Stimulated activated CD8-positive, alpha-beta memory T cell treated with anti-CD3 and anti-CD28 coated beads, Interleukin-2, amount 100 ng/mL, for 48 hours (primary cell): ENCODE measurements at places on chromosomes 7 and 10.

DNA sequence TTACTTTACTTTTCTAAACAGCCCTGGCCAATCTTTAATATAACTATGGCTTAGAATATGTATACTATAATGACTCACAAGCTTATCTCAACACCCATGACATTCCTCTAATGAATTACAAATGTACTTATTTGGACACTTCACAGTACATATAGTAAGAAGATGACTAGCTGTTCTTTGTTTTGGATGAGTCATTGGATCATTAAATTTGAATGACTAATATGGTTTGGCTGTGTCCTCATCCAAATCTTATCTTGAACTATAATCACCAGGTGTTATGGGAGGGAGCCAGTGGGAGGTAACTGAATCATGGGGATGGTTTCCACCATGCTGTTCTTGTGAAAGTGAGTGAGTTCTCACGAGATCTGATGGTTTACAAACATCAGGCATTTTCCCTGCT, 807.5 kb upstream of the SORCS1 start:
- no peak for DNase-seq

DNA sequence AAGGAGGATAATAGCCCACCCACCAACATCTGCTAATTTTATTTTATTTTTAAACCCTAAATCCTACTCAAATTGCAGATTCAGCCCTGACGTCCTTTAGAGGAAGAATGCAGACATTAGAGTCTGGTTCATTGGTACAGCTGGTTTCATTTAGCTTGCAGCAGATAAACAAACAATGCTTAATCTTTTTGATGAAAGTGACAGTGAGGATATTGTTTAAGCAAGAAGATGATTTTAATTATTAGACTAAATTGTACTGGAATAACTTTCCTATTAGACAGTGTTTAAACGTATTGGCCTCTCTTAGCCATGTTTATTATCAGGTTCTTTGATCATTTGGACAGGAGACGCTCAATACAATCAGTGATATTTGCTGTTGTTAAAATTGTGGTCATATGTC, 164.8 kb downstream of the CDK14 start:
- DNase-seq: no peak

GRCh38 chr7:52758356-52758755, 277.1 kb upstream of the POM121L12 start:
- DNase-seq: no peak

DNA sequence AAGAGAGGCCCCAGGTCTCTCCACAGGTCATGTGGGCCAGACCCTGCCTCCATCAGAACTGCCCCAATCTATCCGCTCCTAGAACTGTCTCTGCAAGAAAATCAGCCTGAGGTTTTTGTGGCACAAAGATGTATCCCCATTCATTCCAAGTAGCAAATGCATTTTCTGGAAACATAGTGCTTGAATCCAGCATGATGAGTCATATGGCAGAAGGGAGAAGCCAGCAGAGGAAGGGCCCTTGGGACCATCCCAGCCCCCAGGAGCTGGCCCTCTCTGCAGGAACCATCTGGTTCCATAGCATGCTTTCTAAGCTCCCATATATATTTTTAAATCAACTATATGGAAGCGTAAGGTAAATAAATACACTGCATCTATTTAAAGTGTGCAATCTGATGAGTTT, 563.2 kb downstream of the GALNT17 start:
- no peak for DNase-seq

- DNase-seq: no peak
These were observed 41.6 kb downstream of the ERCC6 start for GRCh38 chr10:49497358-49497757.

DNA sequence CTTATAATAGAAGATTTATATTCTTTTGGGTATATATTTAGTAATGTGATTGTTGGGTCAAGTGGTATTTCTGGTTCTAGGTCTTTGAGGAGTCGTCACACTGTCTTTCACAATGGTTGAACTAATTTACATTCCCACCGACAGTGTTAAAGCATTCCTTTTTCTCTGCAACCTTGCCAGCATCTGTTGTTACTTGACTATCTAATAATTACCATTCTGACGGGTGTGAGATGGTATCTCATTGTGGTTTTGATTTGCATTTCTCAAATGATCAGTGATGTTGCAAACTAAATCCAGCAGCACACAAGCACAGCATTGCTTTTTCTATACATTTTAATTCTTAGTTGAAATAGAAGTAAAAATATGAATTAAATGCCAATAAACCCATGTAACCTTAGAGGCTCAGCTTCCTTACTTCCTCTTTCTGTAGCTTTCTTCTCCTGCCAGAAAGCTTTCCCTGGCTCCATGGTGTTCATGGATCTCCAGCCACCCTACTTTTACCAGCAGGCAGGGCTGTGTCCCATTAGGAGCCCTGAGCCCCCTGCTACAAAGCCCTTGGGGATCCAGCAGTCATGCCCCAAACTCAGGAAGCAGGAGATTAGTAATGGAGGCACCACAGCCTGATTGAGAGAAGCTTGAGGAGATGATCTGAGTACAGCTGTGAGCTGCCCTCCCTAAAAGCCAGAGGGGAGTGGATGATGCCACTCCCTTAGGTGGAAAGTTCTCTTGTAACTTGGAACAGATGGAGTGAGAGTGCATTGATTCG, 158.6 kb downstream of the TMEM178B start:
- no peak for DNase-seq

GRCh38 chr10:42926843-42927242, 144.2 kb downstream of the BMS1 start:
- no peak for DNase-seq

DNA sequence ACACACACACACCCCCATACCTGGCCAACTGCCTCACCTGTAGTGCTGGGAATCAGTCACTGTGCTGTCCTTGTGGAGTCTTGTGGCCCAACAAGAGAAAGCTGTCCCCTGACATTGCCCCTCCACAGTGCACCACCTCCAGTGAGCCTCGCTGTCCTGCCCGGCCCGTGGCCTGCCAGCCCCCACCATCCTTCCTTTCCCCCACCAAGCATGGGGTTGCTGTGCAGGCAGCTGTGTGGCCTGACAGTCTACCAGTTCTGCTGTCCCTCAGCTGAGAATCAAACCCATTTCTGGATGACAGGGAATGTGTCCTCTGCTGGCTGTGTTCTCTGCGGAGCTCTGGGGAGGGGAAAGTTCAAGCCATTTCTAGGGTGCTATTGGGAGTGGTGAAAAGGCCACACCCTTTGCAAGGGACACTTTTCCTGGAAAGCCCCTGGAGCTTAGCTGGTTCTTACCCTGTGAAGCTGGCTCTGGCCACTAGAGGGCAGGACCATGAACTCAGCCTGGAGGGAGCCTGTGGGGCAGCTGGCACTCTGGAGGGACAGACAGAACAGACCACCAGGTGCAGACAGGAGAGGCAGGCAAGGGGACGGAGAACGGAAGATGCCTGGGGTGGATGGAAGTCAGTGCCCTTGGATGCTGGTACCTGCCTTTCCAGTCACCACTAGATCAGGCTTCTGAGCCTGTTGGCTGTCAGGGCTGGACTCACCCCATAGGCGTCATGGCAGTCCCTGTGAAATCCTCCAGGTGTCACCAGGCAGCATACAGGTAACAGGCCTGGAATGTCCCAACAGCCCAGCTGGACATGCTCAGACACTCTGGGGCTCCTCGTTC, 10.5 kb upstream of the MTPAP start:
- peak; percentile 39 for DNase-seq

- no peak for DNase-seq
These were observed 637.4 kb upstream of the MKI67 start for GRCh38 chr10:128763588-128763987.

GRCh38 chr7:25430200-25430931, 202.1 kb upstream of the NPVF start:
- DNase-seq: no peak

GRCh38 chr7:80719261-80719660, 80.8 kb downstream of the CD36 start:
- no peak for DNase-seq

DNA sequence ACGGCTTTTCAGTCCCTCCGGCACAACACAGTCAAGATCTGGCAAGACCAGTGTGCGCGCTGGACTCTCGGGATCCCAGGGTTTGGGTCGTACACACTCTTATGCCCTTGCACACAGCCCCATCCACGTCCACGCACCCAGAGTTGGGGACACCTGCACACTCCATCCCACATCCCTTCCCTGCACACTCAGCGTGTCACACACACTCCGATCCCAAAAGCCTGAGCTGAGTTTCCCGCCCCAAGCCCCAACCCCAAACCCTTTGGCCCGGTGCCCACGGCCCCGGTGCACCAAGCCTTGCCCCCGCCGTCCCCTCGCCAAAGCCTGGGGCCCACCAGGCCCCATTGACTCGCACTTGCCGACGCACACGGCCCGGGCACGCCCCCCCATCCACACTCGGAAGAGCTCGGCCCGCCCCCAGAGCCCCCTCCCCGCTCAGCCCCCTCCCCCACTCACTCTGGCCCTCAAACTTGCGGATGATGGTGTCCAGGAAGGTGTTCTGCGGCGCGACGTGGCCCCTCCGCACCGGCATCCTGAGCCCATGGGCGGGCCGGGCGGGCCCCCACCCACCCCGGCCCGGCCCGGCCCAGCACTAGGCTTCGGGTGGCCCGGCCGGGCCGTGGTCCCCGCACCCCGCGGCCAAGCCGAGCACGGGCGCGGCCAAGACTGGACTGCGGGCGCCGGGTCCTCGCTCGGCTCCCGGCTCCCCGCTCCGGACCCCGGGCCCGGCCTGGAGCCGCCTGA, 567 bp downstream of the KCNH2 start:
- no peak for DNase-seq

- DNase-seq: no peak
These were observed 588.2 kb upstream of the KCND2 start for GRCh38 chr7:119684763-119685162.

GRCh38 chr10:97365761-97366351, 31.3 kb upstream of the FRAT2 start:
- no peak for DNase-seq

GRCh38 chr7:99141334-99141733, 2.6 kb downstream of the SMURF1 start:
- no peak for DNase-seq

DNA sequence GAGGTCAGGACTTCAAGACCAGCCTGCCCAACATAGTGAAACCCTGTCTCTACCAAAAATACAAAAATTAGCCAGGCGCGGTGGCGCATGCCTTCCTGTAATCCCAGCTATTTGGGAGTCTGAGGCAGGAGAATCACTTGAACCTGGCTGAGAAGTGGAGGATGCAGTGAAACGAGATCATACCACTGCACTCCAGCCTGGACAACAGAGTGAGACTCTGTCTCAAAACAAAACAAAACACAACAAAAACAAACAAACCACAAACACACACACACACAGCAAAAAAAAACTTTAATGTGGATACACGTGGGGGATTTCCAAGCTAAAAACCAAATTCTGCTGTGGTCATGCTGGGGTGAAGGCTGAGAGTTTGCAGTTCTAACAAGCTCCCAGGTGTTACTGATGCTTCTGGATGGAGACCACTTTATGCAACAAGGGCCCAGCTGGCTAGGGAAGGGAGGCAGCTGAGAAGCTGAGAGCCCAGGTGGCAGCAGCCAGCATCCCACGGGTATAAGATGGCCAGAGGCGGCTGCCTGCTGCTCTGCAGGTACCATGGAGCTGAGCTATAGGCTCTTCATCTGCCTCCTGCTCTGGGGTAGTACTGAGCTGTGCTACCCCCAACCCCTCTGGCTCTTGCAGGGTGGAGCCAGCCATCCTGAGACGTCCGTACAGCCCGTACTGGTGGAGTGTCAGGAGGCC, at the start of gene ZP3:
Gene ZP3 (plus strand): TSS at position 538 of the 699 bp plus-strand sequence. CDS start 15 bp downstream, at position 553.
- DNase-seq: no peak

- DNase-seq: no peak
These were observed 144.2 kb downstream of the MDFIC start for GRCh38 chr7:115066050-115066449.

DNA sequence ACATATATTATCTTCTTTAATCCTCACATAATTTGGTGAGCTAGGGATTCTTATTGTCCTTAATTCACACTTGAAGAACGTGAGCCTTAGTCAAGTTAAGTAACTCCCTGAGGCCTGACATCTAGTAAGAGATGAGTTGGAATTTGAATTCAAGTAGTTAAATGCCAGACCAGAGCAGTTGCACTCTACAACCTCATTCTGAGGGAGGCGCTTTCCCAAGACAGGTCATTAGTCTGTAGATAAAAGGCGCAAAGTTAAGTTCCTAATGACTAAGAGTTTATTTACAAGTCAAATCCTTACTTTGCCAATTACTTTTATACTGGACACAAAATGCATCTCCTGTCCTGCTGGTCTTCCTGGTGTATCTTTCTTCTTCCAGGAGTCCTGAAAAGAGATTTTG, 3.6 kb upstream of the EXOC6 start:
- DNase-seq: no peak

DNA sequence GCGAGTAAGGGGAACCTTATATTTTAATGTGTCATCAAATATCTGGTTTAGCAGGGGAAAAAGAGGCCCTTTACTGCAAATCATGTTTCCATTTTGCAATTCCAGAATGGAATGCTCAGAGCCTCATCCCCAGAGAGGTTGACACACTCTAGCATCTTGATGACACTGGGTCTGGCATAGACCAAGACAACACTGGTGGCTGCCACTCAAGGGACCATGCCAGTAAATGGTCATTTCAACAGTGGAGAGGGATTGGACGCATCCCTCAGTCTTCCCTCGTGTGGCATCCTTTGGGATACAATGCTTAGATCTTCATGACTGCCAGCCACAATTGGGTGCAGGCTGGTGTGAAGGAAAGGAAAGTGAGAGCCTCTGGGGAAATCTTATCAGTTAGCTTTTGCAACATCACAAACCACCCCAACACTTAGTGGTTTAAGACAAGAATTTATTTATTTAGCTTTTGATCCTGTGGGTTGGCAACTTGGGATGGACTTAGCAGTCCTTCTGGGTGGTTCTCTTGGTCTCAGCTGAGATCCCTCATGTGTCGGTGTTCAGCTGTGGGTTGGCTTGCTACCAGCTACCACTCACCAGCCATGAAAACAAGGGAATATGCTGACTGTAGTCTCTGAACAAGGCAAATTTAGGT, 21.6 kb downstream of the TACC2 start:
- no peak for DNase-seq

- DNase-seq: no peak
These were observed 6.1 kb upstream of the TASOR2 start for GRCh38 chr10:5678397-5679036.

DNA sequence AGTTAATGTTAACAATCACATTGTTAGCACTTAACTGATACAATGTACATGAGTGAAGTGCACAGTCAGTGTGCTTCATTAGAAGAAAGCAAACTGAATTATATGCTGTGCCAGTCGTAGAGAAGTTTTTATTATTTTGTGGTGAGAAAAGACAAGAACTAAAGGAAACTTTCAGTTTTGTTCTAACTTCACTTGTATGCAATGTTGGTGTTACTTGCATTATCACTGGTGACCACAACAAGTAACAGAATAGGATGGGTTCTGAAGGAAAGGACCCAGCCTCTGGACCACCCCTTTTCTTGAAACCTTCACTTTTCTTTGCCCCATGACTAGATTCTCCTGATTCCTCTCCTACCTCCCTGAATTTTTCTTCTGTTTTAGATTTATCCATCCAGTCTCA, 123.3 kb upstream of the GAD2 start:
- no peak for DNase-seq

GRCh38 chr7:36734731-36735130, 10.4 kb upstream of the AOAH start:
- no peak for DNase-seq
